ENCODE measurements at places on chromosomes 11 and 22.

DNA sequence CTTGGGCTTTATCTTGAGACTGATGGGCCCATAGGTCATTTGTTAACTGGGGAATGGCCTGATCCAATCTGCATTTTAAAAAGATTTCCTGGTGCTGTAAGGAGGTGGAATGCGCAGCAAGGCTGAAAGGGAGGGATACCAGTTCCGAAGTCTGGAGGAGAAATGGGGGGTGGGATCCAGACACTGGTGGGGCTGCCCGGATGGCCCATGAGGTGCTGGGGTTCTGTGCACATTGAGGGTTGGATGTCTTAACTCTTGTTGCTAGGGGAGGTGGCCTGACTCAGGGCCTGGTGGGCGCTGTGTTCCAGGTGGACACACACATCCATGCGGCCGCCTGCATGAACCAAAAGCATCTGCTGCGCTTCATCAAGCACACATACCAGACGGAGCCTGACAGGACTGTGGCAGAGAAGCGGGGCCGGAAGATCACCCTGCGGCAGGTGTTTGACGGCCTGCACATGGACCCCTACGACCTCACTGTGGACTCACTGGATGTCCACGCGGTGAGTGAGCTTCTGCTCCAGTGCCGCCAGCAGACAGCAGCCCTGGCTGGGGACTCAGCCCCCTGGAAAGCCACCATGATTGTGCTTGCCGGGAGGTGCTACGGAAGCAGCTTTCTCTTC, 38.1 kb downstream of the AMPD3 start:
- no peak for DNase-seq

DNA sequence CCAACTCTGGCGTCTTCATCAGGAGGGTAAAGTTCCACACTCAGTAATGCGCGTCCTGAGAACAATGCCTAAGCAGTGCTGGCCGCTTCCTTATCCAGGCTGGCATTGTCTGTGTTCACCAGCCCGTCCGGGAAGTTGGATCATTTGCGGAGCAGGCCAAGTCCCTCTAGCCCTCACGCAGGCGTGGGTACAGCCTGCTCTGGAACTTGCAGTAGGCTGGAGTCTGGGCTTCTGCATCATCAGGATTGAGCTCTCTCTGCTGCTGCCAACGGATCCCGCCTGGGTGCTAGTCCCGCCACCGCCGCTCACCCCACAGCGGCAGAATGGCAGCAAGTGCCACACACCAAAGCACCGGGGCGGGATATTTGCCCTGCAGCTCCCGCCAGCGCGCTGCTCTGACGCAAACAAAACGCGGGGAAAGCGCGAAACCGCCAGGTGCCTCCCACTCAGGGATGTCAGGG, 29.0 kb downstream of the GLYATL1 start:
- DNase-seq: no peak

GRCh38 chr22:23737696-23738095, 13.2 kb downstream of the ZNF70 start:
- no peak for DNase-seq

DNA sequence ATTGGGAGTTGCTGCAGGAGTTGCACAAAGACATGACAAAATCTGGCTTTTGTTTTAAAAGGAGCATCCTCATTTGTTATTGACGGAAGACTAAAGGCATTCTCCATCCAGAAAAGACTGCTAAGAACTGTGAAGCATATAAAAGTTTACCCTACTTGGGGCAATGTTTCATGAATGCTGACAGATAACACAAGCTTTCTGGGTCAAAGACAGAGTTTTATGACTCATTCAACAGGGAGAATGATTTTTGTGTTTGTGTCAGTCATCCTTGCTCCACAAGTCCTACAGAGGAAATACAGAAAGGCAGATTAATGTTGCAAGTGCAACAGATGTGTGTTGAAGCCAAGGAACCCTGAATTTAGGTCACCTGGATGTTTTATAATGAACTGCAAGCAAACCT, 2.5 kb downstream of the GLYATL1 start:
- DNase-seq: no peak

GRCh38 chr22:45098056-45098455, 65.7 kb upstream of the NUP50 start:
- DNase-seq: no peak

DNA sequence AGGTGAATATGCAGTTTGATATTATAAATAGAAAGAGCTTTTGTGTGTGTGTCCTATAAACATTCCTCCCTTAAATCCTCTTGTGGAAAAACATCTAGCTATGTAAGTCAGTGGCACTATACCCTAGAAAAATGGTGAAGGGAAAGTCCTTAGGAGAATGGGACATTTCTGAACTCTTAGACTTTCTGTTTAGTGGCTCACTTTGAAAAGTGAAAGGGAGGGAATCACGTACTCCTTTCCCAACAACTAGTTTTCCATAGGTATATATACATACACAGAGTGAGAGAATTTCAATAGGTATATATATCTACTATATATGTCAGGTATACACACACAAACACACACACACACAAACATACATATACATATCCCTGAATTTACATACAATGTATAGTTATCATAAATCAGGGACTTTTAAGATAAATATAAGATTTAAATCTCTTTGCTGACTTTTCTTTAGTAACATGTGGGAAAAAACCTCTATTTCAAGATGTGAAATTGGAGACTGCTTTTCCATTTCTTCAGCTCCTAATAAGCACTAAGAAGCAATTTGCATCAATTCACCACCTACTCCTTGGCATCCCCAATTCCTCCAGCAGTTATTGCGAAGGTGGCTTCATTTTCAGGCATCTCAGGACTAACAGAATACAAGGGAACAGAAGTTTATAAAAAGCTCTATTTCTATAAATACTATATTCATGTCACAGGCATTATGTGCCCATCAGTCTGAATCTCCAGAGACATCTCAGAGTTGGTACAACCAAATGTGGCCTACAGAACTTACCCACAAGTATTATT, 13.5 kb upstream of the DDX17 start:
- no peak for DNase-seq

- no peak for DNase-seq
Measured at GRCh38 chr11:46745328-46745727, 26.3 kb downstream of the F2 start.

- DNase-seq: peak; percentile 86
Measured at GRCh38 chr11:503179-503981, 3.7 kb downstream of the RNH1 start.

GRCh38 chr22:32144496-32145274, 14.4 kb downstream of the C22orf42 start:
- no peak for DNase-seq

DNA sequence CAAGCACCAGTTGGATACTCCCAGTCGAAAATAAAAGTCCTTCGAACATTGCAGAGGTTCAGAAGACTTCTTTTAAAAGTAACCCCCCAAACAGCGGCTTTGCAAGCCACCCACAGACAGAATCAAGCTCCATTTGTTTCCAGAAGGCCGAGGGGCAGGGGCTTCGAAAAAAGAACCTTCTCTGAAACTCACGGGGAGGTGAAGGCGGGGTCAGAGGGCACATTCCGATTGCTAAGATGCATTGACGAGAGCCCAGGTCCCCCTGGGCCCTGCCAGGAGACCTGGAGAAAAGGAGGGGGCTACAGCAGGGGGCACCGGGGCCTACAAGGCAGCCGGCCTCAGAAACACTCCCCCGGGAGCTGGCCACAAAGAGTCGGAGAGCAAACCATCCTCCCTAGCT, 306.8 kb downstream of the MN1 start:
- DNase-seq: peak; percentile 47

DNA sequence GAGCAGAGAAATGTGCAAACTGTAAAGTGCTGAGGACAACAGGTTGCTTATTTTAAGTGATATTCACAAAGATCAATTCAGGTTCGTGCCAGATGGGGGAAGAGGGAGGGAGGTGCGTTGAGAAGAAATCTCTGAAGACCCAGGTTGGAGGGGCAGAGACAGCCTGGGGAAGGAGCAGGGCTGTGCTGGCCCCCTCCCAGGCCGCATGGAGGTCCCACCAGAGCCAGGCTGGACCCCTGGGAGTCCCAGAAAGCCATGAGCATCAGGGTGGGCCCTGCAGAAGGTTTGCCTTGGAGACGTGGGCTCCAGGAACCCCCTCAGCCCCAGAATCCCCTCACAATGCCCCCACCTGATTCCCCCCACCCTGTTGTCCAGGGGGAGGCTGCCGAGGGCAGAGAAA, 47.4 kb downstream of the IGLL1 start:
- DNase-seq: peak; percentile 40

GRCh38 chr11:12223771-12224536, 113.6 kb downstream of the MICAL2 start:
- DNase-seq: no peak

- DNase-seq: no peak
Measured at GRCh38 chr11:14340721-14341120, 18.3 kb downstream of the RRAS2 start.

DNA sequence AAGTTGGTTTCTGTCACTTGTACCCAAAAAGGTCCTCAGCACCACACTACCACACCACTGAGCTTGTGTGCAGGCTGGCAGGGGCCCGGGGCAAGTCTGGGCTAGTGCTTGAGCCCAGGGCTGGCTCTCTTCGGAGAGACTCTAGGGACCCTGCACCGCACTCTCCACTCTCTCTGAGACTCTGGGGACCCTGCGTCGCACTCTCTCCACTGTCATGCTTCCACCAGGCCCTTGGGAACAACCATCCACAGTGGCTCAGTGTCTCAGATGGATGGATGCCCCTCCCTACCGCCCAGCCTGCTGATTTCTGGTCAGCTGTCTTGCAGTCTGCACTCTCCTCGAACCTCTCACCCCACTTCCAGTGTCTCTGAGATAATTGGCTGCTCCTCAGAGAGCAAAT, 2.0 kb upstream of the SBF1 start:
- DNase-seq: no peak

GRCh38 chr11:112315861-112316739, 55.4 kb upstream of the PLET1 start:
- no peak for DNase-seq

GRCh38 chr11:13260963-13261588, 16.5 kb upstream of the BMAL1 start:
- no peak for DNase-seq

DNA sequence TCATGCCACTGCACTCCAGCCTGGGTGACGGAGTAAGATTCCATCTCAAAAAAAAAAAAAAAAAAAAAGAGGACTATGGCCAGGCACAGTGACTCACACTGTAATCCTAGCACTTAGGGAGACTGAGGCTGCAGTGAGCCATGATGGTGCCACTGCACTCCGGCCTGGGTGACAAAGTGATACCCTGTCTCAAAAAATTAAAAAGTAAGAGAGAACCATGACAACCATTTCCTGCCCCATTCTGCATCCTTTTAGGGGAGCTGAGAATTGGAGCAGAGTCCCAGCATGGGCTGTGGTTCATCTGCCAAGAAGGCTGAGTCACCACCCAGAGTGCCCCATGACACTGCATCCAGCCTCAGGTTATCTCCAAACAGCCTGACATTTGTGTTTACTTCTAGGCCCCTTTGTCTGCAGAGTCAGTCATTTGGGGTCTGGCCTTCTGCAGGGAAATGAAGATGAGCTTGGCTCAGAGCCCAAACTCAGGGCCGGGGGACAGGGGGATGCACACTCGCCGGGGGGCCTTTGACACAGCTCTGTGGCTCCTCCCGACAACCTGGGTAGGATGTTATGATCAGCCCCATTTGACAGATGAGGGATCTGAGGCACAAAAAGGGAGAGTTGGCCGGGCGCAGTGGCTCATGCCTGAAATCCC, 4.7 kb downstream of the CSDC2 start:
- DNase-seq: no peak

- peak; percentile 48 for DNase-seq
Measured at GRCh38 chr11:119029069-119029339, 1.7 kb downstream of the SLC37A4 start.

- DNase-seq: peak; percentile 74
Measured at GRCh38 chr11:44316659-44317240, 6.8 kb upstream of the ALX4 start.

GRCh38 chr22:23116506-23117263, 25.1 kb downstream of the RSPH14 start:
- no peak for DNase-seq

GRCh38 chr22:35837101-35837727, 119.5 kb downstream of the APOL5 start:
- DNase-seq: no peak

DNA sequence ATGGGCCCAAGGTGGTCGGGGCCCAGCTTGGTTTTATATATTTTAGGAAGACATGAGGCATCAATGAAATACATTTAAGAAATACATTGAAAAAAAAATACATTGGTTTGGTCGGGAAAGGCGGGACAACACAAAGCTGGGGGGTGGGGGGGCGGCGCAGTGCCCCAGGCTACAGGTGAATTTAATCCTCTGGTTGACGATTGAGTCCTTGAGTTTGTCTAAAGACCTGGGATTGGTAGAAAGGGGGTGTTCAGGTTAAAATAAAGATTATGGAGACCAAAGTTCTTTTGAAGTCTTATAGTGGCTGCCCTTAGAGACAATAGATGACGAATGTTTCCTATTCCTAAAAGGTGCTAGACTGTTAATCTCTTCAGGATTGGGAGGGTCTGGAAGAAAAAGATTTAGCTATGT, 3.1 kb downstream of the IFITM1 start:
- no peak for DNase-seq

- no peak for DNase-seq
Measured at GRCh38 chr11:106856566-106856965, 161.7 kb downstream of the GUCY1A2 start.

DNA sequence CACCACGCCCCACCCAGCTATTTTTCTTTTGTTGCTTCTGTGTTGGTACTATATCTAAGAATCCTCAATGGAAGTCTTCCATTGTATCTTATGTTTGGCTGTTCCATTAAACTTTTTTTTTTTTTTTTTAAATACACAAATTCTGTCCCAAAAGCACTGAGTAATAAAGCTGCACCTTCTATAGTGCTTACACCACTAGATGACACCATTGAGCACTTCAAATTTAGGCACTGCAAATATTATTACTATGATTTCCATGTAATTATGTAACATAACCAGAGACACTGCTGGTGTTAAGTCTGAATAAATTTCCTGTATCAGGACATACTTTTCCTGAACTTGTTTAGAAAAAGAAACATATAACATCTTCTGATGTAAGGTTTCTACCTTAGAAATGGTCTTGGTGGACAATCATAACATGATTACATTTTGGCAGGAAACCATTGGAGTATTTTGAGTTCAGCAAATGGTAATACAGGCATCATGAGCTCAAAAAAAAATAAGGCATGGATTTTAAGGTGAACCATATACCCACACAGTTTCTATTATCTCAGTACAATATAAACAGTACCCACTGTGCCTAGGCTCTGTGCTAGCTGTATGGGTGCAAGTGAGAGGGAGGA, 110.5 kb downstream of the ATG16L2 start:
- no peak for DNase-seq

GRCh38 chr22:42780070-42780540, 59.4 kb upstream of the A4GALT start:
- DNase-seq: no peak

DNA sequence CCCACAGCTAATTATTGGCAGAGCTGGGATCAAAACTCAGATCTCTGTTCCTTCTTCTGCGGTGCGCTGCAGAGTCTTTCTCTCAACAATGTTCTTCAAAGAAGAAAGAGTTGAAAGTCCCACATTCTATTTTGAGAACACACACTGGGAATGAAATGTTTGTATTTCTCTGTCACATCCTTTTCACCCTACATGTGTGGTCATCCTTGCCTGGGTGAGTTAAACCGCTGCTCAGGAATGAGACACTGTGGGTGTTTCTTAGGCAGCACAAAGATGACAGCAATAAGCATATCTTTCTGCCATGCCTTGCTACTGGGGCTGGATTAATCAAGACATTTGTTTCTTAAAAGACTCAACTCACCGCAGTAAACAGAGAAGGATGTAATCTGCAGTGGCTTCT, 222.6 kb downstream of the LARGE1 start:
- no peak for DNase-seq

GRCh38 chr11:72831521-72832300, 17.5 kb downstream of the ATG16L2 start:
- DNase-seq: peak; percentile 91
